ENCODE measurements at places on chromosomes 2 and 18.

DNA sequence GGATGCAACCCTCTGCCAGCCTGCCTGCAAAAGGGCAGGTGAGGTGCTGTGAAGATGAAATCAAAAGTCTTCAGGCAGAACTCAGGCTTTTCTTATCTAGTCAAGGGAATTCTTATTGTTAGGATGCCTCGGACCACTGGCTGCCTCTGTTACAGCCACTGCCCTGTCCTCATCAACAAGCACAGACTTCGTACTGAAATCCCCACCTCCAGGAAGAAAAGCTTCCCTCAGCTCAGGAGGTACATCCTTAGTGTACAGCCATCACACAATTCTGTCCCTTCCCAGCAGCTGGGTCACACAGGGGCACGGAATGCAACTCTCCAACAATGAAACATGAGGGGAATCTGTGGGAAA lies 10.1 kb upstream of the RNU4ATAC start:
- DNase-seq: no peak

GRCh38 chr2:232170396-232170795 lies 208.2 kb upstream of the ALPP start:
- DNase-seq: no peak

DNA sequence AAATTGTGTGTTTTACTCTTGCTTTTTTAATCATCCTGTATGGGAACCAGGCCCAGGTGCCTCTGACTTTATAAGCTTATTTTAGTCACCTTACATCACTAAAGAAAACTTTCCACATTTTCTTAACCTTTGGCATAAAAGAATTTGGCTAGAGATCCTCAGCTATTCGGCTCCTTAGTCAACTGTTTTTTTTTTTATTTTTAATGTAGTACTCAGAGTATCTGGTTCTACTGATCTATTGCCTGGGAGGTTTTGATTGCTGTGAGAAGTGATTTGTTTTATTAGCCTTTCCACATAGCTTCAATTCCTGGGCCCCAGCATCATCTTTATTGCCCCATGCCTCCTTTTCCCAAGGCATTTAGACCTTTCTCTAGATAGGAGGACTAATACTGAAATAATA lies 121.0 kb downstream of the MYO1B start:
- no peak for DNase-seq

- no peak for DNase-seq
Observed at GRCh38 chr2:77156599-77156998, 365.6 kb downstream of the LRRTM4 start.

- no peak for DNase-seq
Observed at GRCh38 chr2:124602759-124603158, 577.7 kb downstream of the CNTNAP5 start.

DNA sequence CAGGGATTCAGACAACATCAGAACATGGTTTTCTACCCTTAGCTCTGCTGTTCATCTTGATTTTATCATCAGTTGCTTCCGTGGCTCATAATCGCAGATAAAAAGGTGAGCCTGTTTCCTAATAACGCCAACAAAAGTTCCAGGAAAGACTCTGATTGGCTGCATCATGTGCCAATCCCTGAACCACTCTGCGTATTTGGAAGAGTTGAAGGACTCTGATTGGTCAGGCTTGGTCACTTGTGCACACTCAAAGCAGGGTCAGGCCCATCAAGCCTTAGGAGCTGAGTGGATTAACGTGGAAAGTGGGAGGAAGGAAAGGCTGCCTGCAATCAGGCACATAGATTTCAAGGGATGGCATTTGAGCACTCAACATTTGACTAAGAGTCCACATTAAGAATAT lies 11.4 kb downstream of the TXNDC2 start:
- no peak for DNase-seq

DNA sequence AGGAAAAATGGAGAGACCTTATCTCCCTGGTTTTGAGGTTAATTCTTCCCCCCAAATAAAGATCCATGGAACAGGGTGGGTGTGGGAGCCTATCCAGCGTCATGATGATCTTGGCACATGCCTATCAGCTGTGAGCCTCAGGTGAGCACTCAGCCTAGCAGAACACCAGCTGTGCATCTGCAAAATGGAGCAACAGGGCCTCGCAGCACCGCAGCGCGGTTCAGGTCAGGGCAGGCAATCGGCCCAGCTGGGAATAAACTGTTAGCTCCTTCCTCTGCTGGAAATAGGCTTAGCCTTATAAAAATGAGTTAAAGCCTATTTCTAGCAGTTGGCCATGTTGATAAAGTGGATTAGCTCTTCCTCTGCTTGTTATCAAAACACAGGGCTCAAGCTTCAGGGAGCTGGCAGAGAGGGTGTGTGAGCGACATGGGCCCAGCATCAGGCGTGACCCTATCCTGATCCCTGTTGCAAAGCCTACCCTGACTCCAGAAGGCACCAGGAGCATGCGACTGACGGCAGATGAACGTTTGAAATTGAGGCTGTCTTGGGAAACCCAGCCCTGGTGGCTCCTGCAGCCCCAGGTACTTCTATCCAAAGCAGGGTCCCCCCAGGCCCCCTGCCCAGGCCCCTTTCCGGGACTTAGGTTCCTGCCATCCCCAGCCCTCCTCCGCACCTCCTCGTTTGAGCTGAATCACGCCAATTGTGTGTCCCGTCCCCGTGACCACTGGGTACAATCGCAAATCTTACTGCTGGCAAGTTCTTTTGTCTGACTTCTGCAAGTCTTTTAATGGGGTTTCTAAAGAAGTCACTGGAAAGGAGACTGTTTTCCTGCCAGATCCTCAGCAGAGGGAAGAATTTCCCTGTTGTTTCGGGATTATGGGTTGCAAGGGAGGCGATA lies 35.4 kb downstream of the ARHGEF4 start:
- no peak for DNase-seq

- no peak for DNase-seq
Observed at GRCh38 chr2:75596784-75597183, 36.0 kb upstream of the EVA1A start.
